ENCODE measurements at places on chromosomes 5 and 9.

DNA sequence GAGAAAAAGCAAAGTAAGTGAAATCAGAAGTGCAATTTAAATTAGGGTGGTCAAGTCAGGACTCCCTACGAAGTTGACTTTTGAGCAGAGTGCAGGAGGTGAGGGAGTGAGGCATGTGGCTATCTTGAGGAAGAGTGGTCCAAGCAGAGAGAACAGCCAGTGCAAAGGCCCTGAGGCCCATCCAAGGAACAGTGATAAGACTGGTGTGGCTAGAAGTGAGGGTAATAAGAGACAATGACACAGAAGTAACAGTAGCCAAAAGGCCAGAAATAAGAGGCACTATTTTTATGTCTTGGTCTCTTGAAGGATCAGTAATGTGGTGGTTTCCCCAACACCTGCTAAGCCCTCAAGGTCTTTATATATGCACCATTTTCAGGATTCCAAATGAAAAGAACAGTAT lies 120.4 kb downstream of the SLC1A3 start:
- DNase-seq: no peak

GRCh38 chr9:88653911-88654310 lies 118.9 kb downstream of the NXNL2 start:
- no peak for DNase-seq

- DNase-seq: peak; percentile 92
Measured at GRCh38 chr9:134935056-134935640, 17.4 kb upstream of the FCN1 start.

DNA sequence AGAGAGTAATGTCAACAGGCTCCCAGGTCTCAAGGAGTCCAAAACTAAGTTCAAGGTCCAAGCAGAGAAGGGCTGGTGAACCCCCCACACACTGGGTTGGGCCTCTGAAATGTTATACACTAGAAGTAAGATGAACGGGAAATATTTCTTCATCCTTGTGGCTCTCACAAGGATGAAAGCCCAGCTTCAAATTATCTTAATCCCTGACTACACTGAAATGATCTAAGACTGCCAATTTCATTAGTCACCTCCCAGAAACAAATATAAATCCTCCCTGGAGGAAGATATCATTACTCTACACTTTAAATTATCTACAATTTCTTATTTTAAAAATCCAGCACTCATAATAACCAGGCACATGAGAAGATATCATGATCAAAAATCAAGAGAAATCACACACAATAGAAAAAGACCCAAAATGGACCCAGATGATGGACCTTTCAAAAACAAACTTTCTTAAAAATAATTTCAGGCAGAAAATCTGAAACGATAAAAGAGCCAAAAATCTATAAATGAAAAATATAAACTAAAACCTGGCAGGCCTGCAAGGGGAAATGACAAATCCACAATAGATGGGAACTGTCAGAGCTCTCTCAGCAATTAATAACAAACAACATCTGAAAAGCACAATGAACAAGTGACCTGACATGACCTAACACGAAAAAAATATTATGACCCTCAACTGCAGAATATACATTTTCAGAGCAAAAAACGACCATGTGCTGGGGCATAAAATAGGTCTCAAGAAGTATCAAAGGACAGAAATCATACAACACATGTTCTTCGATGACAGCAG lies 117.4 kb downstream of the GPR21 start:
- no peak for DNase-seq

GRCh38 chr5:20335978-20336377 lies 348.0 kb upstream of the CDH18 start:
- DNase-seq: peak; percentile 38

GRCh38 chr9:1400983-1401382 lies 350.8 kb downstream of the DMRT2 start:
- no peak for DNase-seq

DNA sequence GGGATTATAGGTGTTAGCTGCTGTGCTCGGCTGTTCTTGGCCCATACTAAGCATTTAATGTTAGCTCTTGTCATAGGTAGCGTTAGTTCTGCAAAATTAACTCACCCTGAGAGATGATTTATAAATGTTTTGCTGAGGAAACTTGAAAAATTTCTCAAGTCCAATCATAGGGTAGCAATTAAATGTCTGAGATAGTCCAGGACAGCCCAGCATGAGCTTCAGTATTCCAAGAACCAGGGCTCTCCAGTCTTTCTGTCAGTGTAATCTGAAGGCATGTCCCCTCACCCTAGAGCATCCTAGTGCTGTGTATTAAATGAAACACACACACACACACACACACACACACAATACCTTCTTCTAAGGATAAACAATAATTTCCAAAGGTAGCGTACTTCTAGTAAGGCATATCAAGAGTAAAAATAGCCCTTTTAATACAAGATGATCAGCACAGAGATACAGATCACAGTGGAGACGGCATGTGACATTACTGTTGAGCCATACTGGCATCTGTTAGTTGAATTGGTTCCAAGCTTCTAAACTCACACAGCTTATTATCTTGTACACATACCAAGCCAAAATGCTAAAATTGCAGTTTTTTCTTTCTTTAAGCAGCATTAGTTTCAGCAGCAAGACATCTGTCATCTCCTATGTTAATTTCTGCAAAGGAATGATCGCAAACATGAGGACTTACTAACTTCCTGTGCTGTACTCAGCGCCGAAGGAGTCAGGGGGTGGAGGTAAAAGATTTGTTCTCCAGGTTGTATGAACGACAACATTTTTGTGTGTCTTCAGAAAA lies 46.3 kb upstream of the JMY start:
- DNase-seq: no peak

DNA sequence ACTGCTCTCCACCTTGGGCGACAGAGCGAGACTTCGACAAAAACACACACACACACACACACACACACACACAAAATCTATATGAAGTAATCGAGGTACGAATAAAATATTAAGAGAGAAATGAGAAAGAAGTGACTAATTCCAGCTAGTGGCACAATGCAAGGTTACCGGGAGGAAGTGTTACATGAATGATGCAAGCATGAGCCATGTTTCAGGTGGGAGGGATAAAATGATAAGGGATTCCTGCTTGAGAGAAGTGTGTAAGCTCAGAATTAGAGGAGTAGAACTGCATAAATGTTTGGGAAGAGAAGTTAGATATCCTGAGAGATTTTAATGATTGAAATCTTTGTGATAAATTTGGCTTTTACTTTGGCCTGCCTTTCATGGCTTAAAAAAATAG lies 18.8 kb downstream of the HAPLN1 start:
- no peak for DNase-seq

DNA sequence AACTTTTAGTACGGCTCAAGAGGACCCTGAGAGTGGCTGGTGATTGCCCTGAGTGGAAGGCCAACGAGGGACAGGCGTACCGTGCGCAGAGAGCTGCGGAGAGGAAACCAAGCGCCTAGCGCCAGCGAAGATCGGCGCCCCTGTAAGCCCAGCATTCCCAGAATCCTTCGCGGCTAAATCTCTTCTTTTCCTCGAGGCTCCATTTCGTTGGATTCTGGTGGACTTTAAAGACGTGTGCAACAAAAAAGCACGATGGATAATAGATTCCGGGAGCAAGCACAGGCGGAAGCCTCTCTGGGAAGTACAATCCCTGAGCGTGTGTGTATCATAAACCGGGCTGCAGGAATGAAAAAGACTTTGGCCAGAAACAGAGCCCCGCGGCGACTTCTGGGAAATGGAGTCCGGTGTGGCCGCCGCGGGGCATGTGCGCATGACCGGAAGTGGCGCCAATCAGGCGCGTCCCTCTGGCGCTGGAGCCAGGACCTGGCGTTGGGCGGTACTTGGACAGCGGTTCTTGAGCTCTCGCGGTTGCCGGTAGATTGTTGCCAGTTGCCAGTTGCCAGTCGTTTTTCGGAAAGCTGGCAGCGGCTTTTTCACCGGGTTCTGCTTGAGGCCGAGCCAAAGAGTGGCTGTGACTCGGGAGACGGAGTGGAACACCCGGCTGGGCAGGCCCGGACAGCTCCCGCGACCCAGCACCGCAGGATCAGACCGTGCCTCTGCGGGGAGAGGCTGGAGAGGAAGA lies at the start of gene ZNF79:
Gene ZNF79, plus strand, starts transcription at position 449 of the 742 bp plus-strand sequence. CDS start 406 bp downstream, outside the sequence.
- DNase-seq: peak; percentile 96

DNA sequence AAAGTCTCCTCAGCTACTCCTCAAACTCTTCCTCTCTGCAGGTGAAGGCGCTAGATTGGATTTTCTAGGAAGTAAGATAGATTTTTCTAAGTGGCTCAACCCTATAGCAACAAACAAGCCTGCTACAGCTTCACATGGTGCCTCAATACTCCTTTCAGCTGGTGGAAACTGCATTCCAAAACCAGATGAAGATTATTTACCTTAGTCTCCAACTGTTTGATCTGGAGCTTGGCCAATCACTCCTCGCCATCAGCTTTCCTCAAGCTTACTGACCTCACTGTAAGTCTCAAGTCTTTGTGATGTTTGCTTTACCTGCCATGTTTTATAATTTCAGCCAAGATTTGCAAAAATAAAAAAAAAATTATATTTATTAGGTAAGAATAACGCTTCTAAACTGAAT lies 622.4 kb downstream of the CHSY3 start:
- DNase-seq: no peak

DNA sequence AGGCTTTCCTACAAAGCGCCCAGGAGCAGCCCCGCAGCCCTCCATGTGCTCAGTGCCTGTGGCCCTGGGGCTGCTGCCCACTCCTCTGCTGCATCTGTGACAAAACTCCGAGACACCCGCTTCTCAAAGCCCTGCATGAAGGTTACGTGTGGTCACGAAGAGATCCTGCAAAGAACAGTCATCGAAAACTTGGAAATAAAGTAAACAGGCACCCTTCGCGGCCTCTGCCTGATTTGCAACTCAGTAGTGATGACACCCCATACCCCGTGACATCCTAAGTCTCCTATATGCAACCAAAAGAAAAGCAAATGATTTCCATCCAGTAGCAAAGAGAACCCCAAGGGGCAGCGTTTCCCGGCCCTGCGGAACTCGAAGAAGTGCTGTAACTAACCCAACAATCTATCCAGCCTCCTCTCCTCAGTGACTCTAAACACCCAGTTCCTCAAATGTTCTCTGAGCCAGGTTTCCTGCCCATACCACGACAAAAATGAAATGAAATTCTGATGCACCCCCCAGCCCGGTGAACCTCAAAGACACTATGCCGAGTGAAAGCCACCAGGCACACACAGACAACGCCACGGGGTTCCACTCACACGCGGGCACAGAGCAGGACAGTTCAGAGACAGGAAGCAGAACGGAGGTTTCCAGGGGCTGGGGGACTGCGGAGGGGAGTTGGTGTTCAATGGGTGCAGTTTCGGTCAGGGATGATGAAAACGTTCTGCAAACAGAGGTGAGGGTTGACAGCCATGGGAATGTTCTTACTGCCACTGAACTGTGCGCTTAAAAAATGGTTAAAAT lies 19.0 kb downstream of the NACC2 start:
- DNase-seq: no peak

DNA sequence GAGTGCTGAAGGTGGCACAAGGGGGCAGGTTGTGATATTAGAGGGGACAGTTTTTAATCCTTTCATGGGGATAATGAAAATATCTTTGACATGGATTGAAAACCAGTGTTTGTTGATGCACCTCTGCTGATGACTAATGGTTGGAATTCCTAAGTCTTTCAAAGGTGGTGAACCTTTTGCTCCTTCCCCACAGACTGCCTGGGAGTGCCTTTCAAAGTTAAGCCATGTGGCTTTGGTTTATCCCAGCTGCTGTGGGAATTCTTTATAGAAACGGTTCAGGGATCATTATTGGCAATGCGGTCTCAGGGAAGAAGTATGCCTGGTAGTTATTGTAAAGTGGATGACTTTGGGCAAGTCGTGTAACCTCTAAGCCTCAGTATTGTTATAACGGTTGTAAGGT lies 45.7 kb downstream of the PIP5K1B start:
- no peak for DNase-seq

DNA sequence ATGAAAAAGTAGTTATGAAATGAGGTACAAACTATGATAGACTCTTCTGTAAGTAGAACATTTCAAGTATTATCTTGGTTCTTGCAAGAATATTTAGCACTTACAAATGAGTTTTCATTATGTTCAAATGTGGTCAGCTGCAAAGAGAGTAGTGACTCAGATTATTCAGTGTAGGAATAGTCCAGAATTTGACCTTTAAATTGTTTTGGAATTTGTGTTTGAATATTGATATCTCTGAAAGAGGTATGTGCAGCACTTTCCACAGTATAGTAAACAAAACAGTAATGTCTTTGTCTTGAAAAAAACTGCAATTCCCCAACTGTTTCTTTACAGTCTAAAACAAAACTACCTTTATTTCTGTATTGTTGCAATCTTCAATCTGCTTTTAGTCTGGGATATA lies 56.1 kb downstream of the WDR70 start:
- no peak for DNase-seq

GRCh38 chr9:136488247-136489214 lies 5.7 kb upstream of the SEC16A start:
- DNase-seq: peak; percentile 69

DNA sequence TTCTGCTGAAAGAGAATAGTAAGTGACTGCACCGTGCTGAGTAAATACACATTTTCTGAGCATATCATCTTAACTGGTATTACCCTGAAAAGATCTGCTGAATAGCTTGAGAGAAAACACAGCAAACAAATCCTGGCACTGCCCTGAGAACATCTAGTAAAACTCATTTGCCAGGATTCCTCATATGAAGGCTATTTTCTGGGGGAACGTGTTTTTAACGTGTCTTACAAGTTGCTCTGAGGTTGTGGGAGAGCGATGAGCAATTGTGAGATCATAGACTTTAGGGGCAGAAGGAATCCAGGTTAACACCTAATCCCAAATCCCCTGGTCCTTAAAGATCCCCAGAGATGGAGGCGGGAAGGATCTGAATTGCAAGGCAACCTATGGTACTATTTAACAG lies 331.9 kb upstream of the RFX3 start:
- DNase-seq: no peak

DNA sequence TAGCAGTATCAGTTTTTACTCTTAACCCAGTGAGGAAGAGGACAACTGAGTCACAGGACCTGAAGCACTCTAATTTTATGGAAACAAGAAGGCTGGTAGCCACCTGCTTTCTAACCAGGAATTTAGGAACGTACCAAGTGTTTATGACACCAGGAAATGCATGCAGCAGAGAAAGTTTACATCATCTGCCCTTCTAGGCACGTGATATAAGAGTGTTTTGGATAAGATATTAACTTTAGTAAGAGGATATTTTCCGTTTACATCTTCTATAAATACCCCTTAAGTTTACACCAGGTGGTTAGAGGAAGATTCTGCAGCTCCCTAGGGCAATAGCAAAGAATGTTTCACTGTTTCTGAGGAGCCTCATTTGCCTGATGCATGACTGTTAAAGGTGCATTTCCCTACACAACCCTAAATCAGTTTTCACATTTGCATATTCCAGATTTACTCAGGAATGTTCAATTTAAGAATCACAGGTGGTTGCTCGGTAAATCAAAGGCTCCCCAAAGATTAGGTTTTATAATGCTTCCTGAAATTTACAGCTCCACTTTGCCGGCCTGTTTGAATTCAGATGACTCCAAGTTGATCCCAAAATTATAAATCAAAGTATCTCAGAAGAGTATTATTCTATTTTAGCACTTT lies 1.8 kb downstream of the TSC1 start:
- no peak for DNase-seq

DNA sequence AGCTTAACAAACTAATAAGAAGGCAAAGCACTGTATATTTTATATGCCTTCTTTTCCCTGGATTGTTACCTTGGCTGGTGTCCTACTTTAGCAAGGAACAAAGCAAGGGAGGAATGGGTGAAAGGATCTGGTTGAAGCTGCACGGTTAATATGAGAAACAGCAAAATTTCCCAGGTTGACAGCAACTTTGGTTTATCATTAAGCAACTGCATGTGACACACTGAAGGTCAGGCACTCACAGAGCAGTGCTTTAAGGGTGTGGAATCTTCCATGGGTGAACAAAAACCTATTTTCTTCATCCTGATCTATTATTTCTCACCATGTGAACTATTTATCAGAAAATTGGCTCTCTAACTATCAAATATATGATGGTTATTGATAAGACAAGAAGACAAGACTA lies 109.0 kb upstream of the ATP10B start:
- no peak for DNase-seq

Data from WERI-Rb-1 (cell line).